Urinary bladder (tissue), 4 donors: ENCODE measurements at places on chromosomes 13 and 19. TPM values are rescaled to one million over a fixed set of nuclear protein-coding genes. Genes with fewer than 3 reads are reported as not detected.

Gene RNF113B
- not detected for total RNA-seq

Gene SBSN
- total RNA-seq = not detected

Gene HS6ST3
- total RNA-seq = 1.4 TPM

Gene ERICH6B
- total RNA-seq = not detected

GRCh38 chr13:113846636-113847318, 17.1 kb downstream of the GAS6 start:
- no peak for DNase-seq

DNA sequence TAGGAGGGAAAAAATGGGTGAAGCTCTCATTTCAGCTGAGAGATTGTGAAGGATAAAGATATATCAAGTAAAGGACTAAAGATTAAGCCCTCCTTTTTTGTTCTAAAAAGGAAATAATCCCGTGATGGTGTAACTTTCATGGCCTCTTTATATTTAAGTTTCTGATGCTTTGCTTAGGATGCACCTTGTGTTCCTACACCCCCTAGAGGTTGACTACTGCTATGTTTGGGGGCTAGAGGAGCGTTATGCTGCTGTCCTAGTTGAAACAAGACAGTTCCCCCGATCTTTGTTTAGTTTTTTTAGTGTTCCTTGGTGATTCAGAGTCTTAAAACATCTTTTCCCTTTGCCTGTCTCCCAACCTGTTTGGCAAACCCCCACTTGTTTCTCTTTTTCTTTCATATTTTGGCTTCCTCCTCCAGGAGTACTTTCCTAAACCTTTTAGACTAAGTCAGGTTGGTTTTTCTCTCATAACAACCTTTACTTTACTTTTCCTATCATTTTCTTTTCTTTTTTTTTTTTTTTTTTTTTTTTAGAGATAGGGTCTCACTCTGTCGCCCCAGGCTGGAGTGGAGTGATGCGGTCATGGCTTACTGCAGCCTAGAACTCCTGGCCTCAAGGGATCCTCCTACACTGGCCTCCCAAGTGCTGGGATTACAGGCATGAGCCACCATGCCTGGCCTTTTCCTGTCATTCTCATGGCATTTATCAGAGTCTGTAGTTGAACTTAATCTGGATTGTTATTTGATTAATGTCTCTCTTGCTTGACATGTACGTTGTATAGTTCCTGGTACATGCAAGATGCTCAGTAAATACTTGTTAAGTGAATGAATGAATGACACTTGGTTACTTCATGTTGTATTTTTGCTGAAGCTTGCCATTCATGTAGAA, 2.8 kb downstream of the UBA2 start:
- DNase-seq = no peak

- DNase-seq = no peak
Observed at GRCh38 chr13:100728201-100728600, 53.6 kb upstream of the TMTC4 start.

DNA sequence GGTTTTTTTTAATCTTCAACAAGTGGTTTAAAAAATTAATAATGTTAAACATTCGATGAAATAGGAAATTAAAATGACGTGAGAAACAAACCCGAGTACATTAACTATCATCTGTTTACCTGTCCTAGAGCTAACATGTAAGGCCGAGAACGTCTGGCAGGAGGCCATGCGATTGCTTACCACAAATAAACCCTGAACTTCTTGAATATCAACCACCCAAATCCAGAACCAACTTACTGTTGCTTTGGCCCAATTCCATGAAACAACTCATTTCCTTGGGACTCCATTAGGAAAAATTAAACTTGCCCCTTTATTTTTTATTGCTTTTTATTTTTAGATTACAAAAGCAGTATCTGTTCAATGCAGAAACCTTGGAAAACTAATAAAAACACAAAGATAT, 228.9 kb upstream of the IRS2 start:
- DNase-seq = no peak

GRCh38 chr13:69565334-69565733, 542.3 kb upstream of the ATXN8OS start:
- no peak for DNase-seq

- peak; percentile 67 for DNase-seq
Observed at GRCh38 chr13:97224544-97225300, 2.6 kb downstream of the MBNL2 start.

DNA sequence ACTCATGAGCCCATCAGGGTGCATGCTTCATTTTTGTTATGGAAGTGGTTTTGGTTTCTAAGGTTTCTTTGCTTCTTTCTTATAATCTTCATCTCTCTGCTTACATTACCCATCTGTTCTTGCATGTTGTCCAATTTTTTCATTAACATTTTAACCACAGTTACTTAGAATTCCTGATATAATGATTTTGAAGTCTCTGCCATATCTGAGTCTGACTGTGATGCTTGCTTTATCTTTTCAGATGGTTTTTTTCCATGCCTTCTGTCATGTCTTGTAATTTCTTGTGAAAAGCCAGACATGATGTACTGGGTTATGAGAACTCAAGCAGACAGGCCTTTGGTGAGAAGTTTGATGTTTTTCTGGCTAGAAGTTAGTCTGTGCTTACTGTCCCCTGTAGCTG, 8.0 kb upstream of the ARGLU1 start:
- no peak for DNase-seq

- DNase-seq = no peak
Observed at GRCh38 chr13:101301053-101301452, 115.3 kb downstream of the NALCN start.

DNA sequence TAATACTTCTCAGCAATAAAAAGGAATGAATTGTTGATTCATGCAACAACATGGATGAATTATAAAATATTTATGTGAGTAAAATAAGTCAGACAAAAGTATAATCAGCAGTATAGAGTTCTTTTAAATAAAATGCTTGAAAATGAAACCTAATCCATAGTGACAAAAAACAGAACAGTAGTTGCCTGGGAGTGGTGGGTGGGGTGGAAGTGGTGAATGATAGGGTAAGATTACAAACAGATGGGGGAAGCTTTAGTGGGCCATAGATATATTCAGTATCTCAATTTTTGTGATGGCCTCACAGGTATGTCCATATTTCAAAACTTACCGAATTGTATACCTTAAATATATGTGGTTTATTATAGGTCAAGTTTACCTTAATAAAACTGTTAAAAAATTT, 124.9 kb upstream of the UBL3 start:
- no peak for DNase-seq

DNA sequence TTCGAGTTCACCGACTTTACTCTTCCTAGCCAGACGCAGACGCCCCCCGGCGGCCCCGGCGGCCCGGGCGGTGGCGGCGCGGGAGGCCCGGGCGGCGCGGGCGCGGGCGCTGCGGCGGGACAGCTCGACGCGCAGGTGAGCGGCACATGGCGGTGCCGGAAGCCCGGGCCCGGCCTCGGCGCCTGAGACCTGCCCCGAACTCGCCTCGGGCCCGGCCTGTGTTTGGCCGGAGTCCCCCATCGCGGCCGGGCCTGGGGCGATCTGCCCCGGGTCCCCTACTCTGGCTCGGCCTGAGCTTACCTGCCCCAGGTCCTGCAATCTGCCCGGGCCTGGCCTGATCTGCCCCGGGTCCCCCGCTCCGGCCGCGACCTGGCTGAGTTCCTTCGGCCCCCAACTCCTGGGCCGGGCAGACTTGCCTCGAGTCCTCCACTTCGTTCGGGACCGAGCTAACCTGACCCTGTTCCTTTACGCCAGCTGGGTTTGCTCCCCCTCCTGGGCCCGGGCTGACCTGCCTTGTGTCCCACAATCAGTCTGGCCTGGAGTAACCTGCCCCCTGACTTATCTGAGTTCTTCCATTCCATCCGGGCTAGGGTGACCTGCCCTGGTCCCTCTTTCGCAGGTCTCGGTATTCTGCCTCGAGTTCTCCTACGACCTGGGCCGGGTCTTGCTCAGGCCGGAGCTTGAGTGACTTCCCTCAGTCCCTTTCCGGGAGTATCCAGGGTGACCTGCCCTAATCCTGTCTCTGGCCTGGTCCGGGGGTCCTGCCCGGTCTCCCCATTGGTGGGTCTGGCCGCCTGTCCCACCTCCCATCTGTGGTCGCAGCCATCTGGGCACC, 764 bp downstream of the UPF1 start:
- no peak for DNase-seq

- DNase-seq = no peak
Observed at GRCh38 chr13:94656766-94657165, 55.1 kb downstream of the GPR180 start.
